T follicular helper cell (primary cell): ENCODE measurements at places on chromosomes 2 and 18.

DNA sequence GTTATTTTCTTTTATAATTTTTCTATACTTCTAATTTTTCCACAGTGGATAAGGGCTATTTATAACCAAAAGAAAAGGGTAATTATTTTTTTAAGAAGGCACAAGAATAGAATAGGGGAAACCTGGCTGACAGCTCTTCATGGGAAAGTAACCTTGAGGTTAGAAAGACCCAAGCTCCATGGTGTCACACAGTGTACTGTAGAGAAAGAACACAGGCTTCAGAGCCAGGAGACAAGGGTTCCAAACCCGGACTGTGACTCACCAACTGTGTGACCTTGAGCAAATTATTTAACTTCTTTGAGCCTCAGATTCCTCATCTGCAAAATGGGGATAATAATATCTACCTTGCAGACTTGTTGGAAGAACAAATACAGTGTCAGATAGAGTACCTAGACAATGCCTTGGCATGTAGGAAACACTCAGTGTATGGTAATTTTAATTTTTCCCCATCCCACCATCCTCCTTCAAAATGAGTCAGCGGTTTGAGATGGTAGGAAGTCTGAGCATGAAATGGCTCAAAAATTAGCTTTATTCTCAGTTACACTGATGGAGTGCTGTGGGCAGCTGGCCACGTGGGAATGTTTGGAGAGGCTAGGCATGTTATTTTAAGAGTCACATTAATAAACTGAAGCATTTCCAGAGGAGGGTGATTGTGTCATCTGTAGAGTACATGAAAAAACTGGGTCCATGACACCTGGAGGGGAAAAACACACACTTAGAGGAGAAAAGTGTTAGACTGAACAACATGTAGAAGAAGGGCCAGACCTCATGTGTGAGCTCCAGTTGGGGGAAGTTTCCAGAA, 36.7 kb downstream of the TMEM37 start:
- DNase-seq, result no peak

GRCh38 chr2:96895746-96896651, 26.1 kb upstream of the SEMA4C start:
- no peak for DNase-seq

- DNase-seq, result no peak
Measured at GRCh38 chr2:160301420-160301819, 101.3 kb upstream of the ITGB6 start.

DNA sequence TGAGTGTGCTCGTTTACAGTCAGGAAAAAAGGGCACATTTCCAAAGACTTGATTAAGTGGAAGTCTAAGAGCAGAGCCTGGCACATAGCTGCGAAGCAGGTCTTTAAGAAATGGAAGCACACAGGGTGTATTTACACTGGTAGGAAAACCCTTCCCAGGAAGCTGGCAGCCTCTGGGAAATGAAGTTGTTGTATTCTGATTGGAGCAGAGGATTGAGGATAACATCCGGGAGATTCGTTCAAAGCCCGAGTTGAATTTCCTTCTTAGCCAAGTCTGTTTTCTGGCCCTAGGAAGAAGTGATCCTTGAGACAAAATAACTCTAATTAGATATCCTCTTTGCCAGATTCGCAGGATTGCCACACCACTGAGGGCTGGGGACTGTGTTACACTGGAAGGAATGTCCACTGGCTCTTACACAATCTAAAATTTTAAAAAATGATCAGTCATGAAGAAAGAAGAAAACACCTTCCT, 75.9 kb downstream of the ITGB1BP1 start:
- DNase-seq, result no peak

DNA sequence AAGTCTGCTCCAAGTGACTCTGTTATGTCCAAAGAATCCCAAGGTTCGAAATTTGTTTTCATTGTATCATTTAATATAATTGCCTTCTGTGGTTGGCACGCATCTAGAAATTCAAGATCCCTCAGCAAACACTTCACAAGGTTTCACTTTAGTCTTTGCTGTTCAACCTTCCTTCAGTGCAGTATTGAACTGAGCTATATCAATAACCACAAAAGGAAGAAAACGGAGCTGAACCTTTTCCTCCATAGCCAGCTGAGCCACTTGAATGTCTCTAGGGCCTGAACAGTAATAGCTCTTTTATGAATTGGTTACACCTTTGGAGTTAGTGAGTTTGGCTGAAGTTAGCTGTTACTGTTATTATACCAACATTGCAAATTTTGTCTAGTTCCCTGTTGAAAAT, 357.7 kb upstream of the HNRNPA3 start:
- DNase-seq, result no peak

- no peak for DNase-seq
Measured at GRCh38 chr2:55268288-55268906, 634 bp downstream of the MTIF2 start.

DNA sequence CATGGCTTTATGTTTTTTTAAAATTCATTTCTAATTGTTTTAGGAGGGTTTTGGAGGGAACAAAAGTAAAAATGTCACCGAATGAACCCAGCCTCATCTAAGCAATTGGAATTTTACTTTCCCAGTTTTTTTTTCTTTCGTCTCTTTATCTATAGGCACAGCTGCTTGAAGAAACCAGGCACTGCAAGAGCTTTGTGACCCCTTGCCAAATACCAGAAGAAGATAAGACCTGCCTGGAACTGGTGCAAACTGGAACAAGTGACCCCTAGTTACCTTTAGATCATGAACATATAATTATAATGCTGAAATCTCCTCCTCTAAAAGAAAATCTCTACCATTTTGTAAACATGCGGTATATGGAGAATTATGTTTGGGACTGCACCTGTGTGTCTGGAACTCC, 100.9 kb downstream of the TSN start:
- no peak for DNase-seq

DNA sequence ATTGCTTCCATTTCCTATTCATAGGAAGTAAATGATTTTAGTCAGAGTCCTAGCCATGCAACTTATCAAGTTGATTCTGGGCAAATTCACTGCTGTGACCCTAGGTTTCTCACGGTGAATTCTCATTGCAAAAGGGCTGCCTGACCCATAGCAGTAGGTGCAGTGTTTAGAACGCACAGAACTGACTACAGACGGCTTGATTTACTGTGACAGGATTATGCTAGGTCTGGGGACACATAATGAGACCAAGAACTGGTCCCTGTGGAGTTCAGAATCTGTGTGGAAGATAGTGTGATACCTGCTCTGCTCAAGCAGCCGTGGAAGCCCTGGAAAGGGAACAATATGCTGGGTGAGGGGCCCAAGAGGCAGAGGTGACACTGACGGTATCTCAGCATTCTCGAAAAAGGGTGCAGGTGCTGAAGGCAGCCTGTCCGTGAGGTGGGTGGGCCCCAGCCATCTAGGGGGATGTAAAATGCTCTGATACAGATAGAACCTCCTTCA, 46.4 kb downstream of the ABCG8 start:
- no peak for DNase-seq

GRCh38 chr2:48600917-48601316, 16.7 kb upstream of the GTF2A1L start:
- no peak for DNase-seq

DNA sequence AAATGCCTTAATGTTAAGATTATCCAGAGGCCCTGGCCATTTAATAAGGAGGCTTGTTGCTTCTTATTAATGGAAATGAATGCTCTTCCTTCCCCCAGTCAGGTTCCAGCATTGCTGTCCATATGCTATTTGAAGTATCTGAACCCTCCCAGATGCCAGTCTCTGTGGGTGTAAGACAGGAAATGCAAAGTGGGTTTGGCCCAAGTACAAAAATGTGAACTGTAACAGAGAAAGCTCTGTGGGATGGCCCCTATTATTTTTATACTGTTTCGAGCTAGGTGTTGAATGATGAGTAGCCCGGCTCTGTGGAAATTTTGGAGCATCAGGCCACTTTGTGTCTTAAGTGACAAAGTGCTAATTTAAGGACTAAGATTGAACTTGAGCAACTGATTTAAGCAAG, 141.0 kb downstream of the UXS1 start:
- no peak for DNase-seq
